Right renal pelvis (tissue), 4 donors: ENCODE measurements at places on chromosomes 1 and 21.

GRCh38 chr1:30014031-30014430, 709.4 kb downstream of the MATN1 start:
- DNase-seq, result no peak

- DNase-seq, result peak; percentile 29
Measured at GRCh38 chr1:206951318-206952100, 5.2 kb upstream of the PIGR start.

DNA sequence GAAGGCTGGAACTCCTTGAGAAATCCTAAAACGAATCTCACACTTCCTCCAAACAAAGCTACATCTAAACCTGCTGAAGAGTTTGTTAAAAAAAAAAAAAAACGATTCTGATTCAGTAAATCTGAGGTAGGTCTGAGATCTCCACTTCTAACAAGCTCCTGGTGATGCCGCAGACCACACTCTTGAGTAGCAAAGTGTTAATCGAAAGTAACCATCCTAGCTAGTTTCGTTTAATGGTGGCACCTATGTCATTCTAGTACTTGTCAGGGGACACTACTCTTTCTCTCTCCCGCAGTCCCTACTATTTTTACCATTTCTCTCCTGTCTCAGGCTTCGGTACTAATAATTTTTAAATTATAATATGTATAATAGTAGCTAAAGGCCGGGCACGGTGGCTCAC, 2.1 kb downstream of the CLCC1 start:
- no peak for DNase-seq

DNA sequence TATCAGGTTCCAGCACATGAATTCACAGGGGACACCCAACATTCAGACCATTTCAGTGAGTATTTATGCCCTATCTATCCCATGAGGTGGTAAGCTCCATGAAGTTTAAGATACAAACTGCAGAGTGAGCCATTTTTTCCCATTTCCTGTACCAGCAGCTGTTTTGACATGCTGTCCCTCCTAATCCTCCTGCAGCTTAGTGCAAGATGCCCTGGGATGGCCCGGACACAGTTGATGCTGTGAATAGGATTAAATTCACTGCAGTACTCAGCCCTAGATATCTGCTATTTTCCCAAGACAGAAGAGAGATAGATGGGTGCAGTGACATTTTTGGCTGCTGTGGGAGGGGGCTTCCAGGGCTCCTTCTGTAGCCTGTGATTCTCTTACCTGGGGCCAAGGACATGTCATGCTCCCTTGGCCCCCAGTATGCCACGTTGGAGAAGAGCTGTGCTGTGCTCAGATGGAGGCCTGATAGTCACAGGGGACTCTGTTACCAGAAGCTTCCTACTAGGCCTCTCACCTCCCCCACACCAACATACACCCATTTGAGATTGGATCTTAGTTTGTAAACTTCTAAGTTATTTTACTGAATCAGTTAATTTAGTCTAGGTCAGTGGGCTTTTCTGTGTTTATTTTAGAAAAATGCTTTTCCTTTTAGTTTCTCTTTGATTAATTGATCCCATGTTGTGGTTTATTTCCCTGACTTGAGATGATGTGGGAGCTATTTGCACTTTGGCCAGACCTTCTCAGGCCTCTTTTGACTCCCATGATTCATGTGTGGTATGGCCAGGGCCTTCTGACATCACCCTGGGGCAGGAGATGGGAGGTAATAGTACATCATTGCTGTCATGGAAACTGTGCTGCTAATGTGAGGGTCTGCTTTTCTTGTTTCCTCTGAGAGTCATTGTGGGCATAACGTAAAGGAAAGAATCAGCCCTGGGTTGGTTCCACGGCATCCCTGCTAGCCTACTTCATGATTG, 92.6 kb downstream of the ST3GAL3 start:
- no peak for DNase-seq

DNA sequence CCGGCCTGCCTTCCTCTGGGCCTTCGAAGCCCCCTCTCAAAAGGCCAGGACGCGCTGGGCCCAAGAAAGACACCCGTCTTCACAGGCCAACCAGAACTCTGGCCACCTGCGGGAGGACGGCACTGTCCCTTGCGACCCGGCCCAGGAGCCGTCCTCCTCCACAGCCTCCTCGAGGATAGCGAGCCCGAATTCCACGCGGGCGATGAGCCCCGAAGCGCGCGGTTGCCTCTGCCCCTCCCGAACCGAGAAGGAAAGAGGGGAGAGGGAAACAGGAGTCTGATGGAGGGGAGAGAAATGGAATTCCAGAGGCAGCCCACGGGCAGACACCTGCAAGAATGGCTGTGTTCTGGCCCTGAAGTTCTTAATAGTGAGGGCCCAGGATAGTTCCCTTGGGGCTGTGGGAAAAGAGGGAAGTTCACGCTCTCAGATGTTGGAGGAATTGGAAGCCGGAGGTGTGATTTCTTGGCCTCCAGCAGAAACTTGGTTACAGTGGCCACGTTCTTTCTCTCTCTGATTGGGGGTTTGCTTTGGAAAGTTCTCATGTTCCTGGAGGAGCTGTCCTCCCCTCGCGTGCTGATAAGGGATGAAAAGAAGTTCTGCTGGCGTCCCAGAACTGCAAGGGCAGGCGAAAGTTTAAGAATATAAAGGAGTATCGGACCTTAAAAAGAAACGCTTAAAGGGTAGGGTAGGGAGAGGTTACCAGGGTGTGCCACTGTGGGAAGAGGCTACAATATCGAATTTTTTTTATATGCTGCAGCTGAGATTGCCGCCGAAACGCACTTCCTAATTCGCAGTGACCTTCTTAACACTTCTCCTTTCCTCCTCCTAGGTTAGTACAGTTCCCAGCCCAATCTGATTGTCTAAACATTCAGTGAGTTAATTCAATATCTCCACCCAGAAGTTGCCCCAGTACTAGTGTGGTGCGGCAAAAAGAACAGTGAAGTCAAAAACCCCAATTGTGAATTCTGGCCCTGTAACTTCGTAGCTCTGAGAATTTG, 5.8 kb upstream of the SLC44A5 start:
- peak; percentile 53 for DNase-seq

DNA sequence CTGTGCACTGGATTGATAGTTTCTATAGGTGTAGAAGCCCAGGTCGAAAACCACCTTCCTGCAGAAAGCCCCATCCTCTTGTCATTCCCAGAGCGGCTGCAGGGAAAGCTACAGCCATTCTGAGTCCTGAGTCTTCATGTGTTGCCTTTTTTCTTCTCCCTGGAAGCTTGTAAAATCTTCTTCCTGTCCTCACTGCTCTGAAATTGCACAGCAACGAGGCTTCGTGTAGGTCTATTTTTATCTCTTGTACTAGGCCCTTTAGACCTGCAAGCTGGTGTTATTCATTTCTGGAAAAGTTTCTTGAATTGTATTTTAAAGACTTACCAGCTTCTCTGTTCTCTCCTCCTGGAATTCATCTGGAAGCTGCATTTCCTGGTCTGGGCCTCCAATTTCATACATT, 44.2 kb upstream of the ETS2 start:
- no peak for DNase-seq

DNA sequence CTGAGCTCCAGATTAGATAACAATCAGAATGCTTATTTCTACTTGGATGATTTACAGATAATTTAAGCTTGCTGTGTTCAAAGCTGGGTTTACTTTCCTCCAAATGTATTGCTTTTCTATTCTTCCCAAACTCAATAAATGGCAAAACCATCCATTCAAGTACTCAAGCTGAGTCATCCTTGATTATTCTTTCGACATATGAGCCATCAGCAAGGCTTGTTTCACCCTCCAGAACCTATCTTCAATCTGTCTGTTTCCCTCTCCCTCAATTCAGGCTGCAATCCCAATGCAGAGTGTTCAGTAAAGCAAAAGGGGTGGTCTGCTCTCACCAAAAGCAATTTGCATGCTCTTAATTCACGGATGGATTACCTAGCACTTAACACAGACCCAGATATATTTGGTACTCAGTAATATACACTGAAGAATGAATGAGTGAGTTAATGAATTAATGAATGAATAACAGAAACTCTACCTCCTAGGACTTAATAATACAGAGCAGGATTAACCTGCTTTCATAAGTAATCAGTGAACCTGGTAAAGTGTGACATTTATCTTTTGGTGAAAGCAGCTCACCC, 41.9 kb downstream of the DDR2 start:
- no peak for DNase-seq

GRCh38 chr1:27601771-27602461, 2.0 kb downstream of the AHDC1 start:
- DNase-seq, result no peak

DNA sequence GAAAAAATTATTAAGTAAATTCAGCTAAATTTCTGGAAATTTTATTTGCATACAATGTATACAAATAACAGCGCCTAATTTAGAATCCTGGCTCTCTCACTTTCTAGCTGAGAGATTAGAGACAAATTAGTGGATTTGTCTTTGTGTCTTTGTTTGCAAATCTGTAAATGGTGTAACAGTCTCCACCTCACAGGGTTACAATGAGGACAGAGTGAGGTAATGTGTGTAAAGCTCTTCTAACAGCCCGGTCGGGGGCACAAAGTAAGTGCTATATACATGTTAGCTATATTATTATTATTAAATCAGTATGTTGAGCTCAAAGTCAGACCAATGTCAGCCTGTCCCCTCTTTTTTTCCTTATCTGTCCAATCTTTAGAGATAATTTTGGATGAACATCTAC, 5.0 kb upstream of the ADAMTSL4 start:
- DNase-seq, result no peak

DNA sequence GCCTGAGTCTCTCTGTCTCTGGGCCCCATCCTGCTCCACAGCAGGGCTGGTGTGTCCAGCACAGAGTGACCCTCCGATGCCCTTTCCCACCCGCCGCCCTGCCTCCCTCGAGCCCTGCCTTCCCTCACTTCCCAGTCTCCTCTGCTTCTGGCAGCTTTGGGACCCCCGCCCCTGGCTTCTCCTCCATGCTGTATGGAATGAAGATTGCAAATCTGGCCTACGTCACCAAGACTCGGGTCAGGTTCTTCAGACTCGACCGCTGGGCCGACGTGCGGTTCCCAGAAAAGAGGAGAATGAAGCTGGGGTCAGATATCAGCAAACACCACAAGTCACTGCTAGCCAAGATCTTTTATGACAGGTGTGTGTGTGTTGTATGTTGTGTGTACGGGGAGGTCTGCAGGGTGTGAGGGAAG, 14.3 kb downstream of the MOV10 start:
- DNase-seq, result no peak

DNA sequence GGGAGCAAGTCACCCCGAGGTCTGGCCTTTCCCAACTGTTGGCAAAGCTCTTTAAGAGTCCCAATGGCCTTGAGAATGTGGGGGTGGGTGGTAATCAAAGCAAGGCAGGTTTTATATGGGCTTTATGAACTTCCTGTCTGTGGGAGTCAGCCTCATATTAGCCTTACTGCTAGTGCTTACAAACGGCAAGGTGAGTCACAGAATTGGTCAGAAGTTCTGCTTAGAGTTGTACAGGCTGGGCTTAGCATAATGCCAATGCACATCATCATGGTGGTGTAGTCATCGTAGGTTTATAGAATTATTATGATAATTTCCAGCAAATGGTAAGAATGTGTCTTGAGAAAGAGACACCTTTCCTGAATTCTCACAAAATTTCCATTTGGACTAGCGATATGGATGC, 192.7 kb upstream of the KIAA0040 start:
- no peak for DNase-seq

GRCh38 chr21:46603228-46603627, 1.7 kb downstream of the S100B start:
- no peak for DNase-seq

- no peak for DNase-seq
Measured at GRCh38 chr1:38500352-38500751, 359.2 kb downstream of the RRAGC start.

- no peak for DNase-seq
Measured at GRCh38 chr1:152626744-152627143, 3.8 kb upstream of the LCE3A start.

DNA sequence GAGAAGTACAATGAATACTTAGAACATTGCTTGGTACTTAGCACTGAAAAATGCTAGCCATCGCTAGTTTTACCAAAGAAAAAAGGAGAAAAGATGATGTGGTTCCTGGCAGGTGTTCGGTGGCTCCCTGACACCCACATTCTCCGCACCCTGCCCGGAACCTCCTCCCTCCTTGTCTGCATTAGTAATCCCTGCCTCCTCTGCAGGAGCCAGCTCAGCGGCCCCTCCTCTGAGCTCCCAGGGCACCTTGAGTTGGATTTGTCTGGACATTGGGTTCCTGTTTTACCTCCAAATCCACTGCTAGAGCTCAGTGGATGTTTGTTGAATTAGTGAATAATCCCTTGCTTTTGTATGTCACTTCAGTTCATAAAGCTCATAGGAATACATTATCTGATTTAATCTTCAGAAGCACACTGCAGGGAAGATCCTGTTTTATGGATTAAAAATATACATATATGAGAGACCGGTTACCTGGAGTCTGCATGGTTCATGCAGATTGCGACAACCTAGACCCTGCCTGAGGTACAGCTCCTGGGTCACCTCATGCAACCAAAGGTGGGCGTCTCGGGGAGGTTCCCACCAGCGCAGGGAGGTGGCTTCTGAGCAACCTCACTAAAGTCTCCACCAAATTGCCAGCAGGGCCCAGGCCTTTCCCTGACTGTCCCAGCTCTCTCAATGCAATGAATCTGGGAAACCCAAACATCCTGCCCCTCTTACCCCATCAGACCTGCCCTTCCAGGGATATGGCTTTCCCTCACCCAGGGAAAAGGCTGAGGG, 24.2 kb downstream of the PCAT6 start:
- no peak for DNase-seq

DNA sequence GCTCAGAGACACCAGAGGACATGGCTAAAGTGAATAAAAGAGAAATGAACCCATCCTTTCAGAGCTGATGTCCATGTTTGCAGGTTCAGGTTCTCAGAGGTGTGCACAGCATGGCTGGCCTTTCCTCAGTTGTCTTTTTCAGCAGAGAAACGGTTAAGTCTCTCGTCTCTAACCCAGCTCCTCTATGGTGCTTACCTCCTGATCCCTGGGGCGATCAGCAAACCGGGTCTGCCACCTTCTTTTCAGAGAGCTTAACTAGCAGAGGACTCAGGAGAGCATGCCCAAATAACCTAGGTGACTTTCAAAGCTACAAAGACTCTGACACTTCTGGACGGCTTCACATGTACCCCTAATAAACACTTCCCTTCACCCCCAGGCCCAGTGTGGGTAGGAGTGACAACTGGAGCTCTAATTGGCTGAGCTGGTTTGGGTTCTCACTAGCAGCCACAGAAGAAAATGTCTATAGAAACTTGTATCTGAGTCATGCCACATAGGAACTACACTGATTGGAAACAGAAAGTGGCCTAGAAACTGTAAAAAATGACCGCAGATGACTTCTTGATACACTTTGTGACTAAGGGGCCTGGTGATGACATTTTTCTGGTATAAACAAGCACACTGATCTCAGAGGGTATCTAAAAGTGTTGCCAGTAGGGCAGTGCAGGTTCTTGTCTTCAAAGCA, at the start of gene AIM2:
Gene AIM2 (minus strand): TSS at position 329 of the 682 bp plus-strand sequence. CDS start 3,267 bp downstream, outside the sequence.
- no peak for DNase-seq

GRCh38 chr1:172398970-172399755, 21.3 kb upstream of the C1orf105 start:
- no peak for DNase-seq

- no peak for DNase-seq
Measured at GRCh38 chr1:57844382-57844980, 420.6 kb upstream of the DAB1 start.

GRCh38 chr1:95073446-95073845, 695 bp upstream of the ALG14 start:
- no peak for DNase-seq
